Skeletal muscle cell (primary cell): ENCODE measurements at places on chromosomes 7 and 10.

- DNase-seq: no peak
These were observed 7.5 kb downstream of the LMOD2 start for GRCh38 chr7:123663200-123663599.

DNA sequence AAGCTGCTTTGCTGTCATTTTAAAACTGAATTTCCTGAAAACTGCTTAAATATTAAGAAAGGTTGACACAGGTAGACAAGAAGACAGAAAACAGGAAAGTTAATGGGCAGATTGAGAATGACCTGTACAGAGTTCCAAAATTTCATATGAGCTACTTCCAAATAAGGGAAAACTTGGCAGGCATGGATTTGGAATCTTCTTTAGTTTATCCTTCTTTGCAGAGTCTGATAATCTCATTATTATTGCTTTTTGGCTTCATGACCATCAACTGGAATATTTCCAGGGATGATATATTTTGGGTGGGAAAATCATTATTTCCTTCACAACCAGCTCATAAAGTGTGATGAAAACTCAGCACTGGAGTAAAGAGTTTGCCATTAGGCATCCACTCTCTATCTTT, 346.5 kb upstream of the NPVF start:
- no peak for DNase-seq

GRCh38 chr7:30887464-30887872, 24.2 kb upstream of the AQP1 start:
- DNase-seq: no peak

DNA sequence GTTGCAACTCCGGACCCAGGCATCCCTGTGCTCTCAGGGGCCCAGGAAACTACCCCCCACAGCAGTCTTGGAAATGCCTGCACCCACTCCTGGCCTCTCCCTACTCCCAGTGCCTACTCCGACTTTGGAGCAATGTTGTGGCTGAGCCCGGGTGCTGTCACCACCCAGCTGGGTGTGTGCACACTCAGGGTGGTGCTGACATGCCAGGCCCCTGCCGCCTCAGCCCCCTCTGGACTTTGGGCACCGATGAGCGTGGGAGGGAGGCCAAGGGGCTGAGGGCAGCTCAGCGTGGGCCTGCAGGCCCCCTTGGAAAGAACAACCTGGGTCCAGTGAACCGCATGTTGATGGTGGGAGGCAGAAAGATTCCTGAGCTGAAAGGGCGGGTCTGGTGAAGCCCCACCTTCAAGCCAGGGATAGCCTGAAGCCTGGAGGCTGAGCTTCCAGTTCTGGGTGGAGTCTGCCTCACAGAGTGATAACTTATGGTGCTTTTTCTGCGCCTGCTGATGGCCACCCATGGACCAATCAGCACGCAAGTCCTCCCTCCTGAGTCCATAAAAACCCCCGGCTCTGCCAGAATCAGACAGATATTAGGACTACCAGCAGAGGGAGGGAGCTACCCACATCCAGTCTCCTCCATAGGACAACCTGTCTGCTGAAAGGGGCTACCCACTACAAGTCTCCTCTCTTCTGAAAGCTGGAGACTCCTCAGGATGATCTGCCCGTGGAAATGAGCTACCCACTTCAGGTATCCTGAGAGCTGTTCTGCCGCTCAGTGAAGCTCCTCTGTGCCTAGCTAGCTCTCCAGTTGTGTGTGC, 380.4 kb upstream of the SORCS1 start:
- no peak for DNase-seq

GRCh38 chr7:45211066-45211465, 53.5 kb downstream of the RAMP3 start:
- no peak for DNase-seq

DNA sequence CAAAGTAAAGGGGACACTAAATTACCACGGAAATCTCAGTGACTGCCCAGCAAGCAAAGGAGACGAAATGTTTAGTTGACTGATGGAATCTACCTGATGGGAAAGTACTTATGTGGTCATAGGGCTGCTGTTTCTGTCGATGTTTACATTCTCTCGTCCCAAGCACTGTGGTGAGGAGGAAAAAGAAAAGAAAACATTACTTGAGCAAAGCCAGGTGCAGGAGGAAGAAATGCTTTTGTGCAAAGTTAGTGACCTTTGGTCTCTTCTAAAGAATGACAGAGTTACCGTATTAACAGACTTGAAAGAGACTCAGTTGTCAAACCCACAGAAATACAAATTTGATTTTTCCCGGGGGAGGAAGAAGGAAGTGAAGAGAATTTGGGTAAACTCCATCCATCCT, 43.3 kb upstream of the FMC1 start:
- DNase-seq: no peak

GRCh38 chr10:48711830-48712229, 27.2 kb downstream of the WDFY4 start:
- no peak for DNase-seq

DNA sequence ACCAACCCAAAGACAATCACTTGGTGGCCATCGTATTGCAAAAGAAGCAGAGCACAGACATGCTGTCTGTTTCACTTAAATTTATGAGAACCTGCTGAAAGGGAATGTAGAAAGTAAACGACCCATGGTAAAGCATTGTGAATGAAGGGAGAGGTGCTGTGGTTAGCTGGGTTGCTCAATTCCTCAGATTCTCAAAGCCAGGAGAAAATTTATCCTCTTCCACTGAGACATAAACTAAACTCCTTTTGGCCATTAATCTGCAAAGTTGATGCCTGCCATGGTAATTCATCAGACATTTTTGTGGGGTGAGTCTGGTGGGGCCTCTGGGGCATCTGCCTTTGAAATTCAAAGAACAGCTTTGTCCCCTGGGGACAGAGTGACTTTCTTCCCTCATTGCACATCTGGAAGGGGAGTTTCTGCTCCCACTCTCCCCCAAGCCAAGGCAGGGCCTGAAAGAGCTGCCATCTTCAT, 951.0 kb downstream of the LRMDA start:
- peak; percentile 92 for DNase-seq
